ENCODE measurements at places on chromosomes 11 and 22. TPM values are rescaled to one million over a fixed set of nuclear protein-coding genes. Genes with fewer than 3 reads are reported as not detected.

Gene SSH3
- total RNA-seq: 59.0 TPM

Gene TMEM41B
- total RNA-seq: 34.8 TPM

Gene OR5D13
- not detected for total RNA-seq

Gene DNAJC4
- 13.5 TPM for total RNA-seq

DNA sequence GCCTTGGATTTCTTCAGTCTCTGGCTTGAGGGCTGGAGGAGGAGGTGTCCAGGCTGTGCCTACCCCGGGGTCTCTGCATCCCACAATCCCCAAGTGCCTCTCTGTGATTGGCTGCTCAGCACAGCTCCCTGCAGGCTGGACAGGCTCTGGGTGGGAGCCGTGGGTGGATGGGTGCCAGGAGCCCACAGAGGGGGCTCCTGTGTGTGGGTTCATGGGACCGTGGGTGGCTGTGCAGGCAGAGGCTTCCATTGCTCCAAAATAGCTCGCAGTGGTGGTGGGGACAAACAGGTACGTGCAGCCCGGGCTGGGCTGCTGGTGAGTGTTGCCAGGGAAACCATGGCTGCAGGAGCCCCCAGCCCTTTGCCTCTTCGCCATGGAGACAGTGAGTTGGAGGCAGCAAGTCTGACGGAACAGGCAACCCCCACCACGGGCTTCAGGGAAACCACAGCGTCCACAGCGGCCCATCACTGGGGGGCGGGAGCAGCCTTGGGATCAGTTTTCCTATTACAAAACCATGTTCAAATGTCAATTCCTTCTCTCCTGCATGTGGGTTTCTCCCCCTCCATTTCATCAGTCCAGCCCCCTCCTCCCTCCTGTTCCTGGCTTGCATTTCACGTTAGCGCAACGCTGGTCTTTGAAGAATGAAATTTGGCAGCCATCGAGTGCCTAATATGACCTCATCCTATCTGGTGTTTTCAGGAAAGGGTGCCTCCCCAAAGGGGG lies 155.2 kb downstream of the TRIM29 start:
- DNase-seq: no peak

GRCh38 chr22:33302049-33302545 lies 243.9 kb upstream of the SYN3 start:
- peak; percentile 21 for DNase-seq

- no peak for DNase-seq
These were observed 3.1 kb downstream of the C1QTNF6 start for GRCh38 chr22:37184816-37185541.

DNA sequence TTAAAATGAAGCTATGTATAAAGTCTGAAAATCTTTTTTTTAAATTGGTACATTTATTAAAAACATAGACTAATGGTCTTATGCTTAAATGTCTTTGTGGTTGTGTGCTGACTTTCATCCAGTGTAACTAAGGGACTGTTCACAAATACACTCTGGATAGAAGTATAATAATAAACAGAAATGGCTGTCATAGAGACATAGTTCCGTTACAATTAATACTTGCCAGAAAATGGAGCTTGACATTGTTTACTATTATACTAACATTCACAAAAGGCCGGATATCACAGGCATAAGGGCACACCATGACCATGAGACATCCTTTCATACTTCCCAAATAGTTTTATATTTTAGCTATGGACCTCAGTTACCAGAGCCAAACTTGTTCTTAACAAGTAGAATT lies 161.3 kb downstream of the DDX10 start:
- no peak for DNase-seq

GRCh38 chr11:72833811-72834493 lies 19.7 kb downstream of the ATG16L2 start:
- no peak for DNase-seq

DNA sequence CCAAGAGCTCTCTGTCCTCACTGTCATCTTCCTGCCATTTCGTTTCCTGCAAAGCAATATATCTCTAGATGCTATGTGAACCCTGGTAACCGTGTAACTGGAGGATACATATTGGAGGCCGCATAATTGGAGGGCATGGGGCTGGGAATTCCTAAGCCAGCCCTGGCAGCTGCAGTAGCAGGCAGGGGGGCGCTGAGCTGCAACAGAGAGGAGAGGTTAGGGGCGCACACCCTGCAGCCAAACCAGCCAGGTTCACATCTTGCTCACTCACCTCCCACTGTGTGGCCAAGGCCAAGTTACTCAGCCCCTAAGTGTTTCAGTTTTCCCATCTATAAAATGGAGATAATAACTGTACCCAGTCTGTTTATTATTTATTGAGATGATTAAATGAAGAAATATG lies 39.9 kb upstream of the ZBTB16 start:
- no peak for DNase-seq

Measured in thoracic aorta (tissue), 2 donors.